LoVo (cell line): ENCODE measurements at places on chromosomes 3 and 15.

DNA sequence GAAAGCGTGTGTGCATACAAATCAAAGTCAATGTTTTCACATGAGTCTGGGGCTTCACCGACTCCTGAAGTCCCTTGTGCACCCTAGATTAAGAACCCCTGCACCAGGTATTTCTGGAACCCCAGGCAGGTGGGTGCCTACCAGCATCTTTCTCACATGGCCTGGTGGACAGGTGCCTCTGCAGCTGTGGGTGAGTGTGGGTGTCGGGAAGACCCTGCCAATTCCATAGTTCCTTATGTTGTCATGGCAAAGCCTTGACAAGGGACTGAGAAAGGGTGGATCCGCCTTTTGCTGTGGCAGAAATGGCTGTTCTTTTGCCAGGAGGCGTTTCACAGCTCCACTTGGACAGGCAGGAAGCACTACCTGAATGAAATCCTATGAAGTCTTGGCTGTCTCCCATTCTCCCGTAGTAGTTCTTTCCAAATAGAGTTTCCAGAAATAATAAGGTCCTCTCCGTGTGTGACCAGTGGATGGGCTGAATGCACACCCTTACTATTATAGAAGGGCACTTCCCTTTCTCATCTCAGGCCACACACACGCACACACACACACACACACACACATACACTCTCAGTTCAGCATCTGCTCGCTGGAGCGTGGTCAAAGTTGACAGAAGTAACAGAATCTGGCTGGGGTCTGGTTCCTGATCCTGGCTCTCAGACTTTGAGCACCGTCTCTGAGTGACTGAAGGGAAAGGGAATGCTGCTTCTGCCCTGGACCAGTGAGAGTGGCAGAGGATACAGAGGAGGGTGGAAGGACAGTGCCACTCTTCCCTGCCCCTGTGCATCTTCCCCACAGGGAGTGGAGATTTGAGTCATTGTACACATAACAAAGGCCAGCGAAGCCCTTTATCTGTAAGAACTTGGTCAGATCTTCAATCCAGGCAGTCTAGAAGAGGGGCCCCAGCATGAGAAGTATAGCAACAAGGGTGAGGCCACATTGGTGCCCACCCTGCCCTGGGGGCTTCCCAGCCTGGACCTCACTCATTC lies 38.7 kb downstream of the PDIA5 start:
- no peak for DNase-seq

GRCh38 chr3:12187448-12188327 lies 29.0 kb upstream of the TIMP4 start:
- peak; percentile 29 for DNase-seq

DNA sequence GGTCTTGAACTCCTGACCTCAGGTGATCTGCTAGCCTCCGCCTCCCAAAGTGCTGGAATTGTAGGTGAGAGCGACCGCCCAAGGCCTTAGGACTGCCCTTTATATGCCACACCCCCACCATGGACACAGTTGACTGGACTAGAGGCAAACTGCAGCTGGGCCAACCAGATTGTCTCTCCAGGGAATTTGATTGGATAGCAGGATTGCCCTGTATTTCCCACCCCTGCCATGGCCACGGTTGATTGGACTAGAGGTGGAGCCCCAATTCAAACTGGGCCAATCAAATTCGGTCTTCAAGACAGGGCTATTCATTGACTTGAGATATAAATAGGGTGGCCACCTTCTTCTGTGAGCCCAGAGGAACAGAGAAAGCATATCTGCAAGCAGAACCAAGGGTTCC lies 6.9 kb upstream of the CLPX start:
- no peak for DNase-seq

DNA sequence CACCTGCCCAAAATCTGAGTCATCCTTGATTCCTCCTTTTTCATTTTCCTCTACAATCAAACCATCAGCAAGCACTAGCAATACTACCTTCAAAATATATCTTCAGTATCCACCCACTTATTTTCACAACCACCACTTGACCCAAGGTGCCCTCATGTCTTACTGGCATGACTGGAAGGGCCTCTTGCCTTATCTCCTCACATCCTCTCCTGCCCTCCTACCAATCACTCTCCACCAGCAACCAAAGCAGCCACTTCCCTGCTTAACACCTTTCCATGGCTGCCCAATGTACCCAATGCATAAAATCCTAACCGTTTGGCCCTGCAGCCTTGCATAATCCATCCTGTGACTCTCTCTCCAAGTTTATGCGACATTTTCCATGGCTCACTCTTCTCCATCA lies 76.0 kb downstream of the MTHFS start:
- DNase-seq, result no peak

- peak; percentile 9 for DNase-seq
These were observed 196.8 kb upstream of the MBNL1 start for GRCh38 chr3:152071924-152072323.

- no peak for DNase-seq
These were observed 65.2 kb downstream of the RARB start for GRCh38 chr3:25493246-25493645.
